Sigmoid colon (tissue), 7 donors: ENCODE measurements at places on chromosomes 1 and 21. TPM values are rescaled to one million over a fixed set of nuclear protein-coding genes. Genes with fewer than 3 reads are reported as not detected.

DNA sequence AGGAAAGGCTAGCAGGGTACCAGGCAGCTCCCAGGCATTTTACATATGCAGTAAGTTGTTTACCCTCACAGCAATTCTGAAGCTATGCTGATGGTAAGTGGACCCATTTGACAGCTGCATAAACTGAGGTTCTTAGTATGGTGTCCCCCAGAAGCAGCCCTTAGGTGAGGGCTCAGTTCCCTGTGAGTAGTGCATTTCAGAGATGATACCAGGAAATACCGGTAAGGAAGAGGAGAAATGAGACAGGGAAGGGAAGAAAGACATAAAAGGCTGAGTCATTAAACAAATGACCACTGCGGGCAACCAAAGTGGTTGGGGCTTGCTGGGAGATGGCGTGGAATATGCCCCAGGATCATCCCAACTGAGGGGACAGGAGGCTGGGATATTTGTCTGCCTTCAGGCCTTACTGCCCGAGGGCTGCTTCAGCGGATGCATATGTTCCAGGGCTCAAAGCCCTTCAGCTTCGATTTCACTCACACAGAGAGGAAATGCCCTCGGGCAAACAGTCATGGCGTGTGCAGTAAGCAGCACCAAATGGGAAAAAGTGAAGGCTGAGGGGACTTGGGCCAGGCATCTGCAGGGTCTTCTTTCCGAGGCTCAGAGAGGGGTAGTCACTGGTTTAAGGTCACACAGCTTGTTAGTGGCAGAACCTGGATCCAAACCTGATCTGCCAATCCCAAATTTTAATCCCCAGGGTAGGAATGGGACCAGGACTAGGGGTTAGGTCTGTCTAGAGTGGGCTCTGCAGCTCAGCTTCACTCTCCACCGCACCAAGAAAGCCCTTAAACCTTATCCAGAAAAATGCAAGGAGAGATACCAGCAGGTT, 133.7 kb upstream of the RUNX3 start:
- no peak for DNase-seq
- no peaks in the 10 kb centered on the region for H3K27me3 ChIP-seq
- H3K4me3 ChIP-seq: no peak overlapping the region
- no peaks in the 10 kb centered on the region for H3K4me1 ChIP-seq
- no peak overlapping the region for H3K27ac ChIP-seq

GRCh38 chr1:17763995-17764394, 8.9 kb downstream of the ACTL8 start:
- no peak overlapping the region for H3K27ac ChIP-seq
- H3K36me3 ChIP-seq: no peaks in the 10 kb centered on the region
- DNase-seq: no peak
- H3K4me1 ChIP-seq: peaks cover 10% of the 10 kb centered on the region

FCRL3 gene
- not detected for total RNA-seq

- no peaks in the 10 kb centered on the region for H3K27me3 ChIP-seq
- no peaks in the 10 kb centered on the region for H3K36me3 ChIP-seq
- peak overlapping the region; percentile 72 for H3K27ac ChIP-seq
- H3K4me1 ChIP-seq: no peaks in the 10 kb centered on the region
Observed at GRCh38 chr1:227549892-227550291, 13.5 kb upstream of the ZNF678 start.

PARP1 gene
- 150 TPM for total RNA-seq

MTARC2 gene
- 22.7 TPM for total RNA-seq

MPL gene
- total RNA-seq: not detected

GRCh38 chr1:82048596-82048995, 247.9 kb downstream of the ADGRL2 start:
- H3K27me3 ChIP-seq: no peaks in the 10 kb centered on the region
- H3K4me3 ChIP-seq: no peak overlapping the region
- H3K36me3 ChIP-seq: no peaks in the 10 kb centered on the region
- H3K4me1 ChIP-seq: no peaks in the 10 kb centered on the region

GRCh38 chr1:209238356-209238755, 345.2 kb upstream of the CAMK1G start:
- DNase-seq: no peak
- no peak overlapping the region for H3K4me3 ChIP-seq
- no peaks in the 10 kb centered on the region for H3K36me3 ChIP-seq
- H3K27ac ChIP-seq: no peak overlapping the region
- no peaks in the 10 kb centered on the region for H3K4me1 ChIP-seq

SYNC gene
- 26.7 TPM for total RNA-seq

CR1L gene
- total RNA-seq: not detected

DNA sequence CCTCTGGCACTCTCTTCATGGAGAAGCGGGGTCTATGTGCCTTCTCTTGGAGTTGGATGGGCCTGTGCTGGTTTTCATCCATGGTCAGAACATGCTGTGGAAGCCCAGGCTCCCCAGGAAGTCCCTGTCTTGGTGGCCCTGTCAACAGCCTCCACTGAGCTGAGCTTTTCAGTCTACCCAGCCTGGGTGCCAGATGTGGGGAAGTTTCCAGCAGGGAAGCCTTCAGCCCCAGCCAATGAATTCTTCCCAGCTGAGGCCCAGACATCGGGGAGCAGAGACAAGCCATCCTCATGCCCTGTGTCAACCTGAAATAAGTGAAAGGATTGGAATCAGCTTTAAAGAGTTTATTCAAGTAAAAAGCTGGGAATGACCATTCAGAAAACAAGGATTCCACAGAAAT, 75.1 kb upstream of the PGBD5 start:
- no peak overlapping the region for H3K27ac ChIP-seq
- H3K4me3 ChIP-seq: no peak overlapping the region
- H3K27me3 ChIP-seq: no peaks in the 10 kb centered on the region
- H3K36me3 ChIP-seq: no peaks in the 10 kb centered on the region
- no peaks in the 10 kb centered on the region for H3K4me1 ChIP-seq
- DNase-seq: no peak

DNA sequence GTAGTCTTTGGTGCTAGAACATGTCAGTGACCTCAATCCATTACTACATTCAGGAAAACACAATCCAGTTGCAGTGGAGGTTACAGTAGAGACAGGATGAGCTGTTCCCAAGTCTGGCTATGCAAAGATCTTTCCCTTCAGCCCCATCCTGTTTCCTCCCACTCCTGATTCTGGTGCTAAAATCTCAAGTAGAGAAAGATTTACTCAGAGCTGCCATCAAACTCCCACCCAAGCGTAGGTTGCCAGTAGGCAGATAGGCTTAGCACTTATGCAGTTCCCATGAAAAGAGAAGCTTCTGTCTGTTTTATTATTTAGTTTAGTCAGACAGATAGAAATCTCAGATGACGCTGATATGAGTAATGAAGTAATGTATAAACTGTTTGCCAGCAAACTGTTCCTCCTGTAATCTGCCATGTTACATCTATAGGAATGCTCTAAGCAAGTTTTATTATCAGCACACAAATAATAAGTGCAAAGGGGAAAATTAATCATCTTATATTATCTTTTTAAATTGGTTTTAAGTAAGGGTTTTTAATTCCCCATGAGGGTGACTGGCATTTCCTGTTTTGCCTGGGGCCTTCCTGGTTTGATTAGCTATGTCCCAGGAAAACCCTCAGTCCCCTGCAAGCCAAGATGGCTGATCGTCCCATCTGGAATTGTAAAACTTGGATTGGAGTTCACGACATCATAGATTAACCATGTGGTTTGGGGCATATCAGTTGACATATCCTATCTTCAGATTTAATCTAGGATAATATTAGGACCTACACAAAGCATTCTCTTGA, 188.3 kb upstream of the PALMD start:
- H3K27me3 ChIP-seq: no peaks in the 10 kb centered on the region
- no peaks in the 10 kb centered on the region for H3K4me1 ChIP-seq
- DNase-seq: no peak
- H3K36me3 ChIP-seq: no peaks in the 10 kb centered on the region
- no peak overlapping the region for H3K27ac ChIP-seq

RPTN gene
- total RNA-seq: not detected

DNA sequence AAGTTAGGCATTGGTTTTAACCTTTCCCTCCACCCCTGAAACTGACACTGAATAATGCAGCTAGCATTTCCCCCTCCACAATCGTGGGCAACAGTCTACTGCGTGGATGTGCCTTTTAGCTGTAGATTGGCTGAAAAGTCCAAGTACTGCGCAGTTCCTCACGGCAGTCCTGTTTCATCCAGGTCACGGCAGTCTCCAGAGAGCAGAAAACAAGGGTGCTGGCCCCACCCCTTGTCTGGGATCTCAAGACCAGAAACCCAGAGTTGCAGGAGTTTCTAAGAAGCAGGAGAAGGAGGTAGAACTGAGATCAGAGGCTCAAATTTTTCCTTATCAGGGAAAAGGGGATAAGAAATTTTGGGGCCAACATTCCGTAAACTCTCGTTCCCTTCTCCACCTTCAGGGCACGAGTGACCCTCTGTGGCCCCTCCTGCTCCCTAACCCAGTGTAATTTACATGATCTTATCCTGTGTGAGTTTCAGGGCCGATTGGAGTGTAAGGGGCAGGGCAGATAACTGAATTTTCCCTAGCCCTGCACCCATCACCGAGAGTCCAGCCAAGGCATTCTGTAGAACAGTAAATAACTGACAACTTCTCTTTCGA, 25.9 kb upstream of the PLA2G2C start:
- no peak overlapping the region for H3K27ac ChIP-seq
- H3K4me1 ChIP-seq: peaks cover 9% of the 10 kb centered on the region
- H3K36me3 ChIP-seq: no peaks in the 10 kb centered on the region
- no peaks in the 10 kb centered on the region for H3K27me3 ChIP-seq
- H3K4me3 ChIP-seq: no peak overlapping the region

- no peak for DNase-seq
- no peak overlapping the region for H3K4me3 ChIP-seq
- H3K4me1 ChIP-seq: no peaks in the 10 kb centered on the region
- no peak overlapping the region for H3K27ac ChIP-seq
Observed at GRCh38 chr1:169648187-169648586, 18.3 kb upstream of the SELP start.

HES2 gene
- not detected for total RNA-seq

- DNase-seq: no peak
- no peak overlapping the region for H3K4me3 ChIP-seq
- no peaks in the 10 kb centered on the region for H3K27me3 ChIP-seq
- peaks cover 10% of the 10 kb centered on the region for H3K4me1 ChIP-seq
- H3K27ac ChIP-seq: no peak overlapping the region
Observed at GRCh38 chr1:157399343-157399983, 152.9 kb downstream of the FCRL5 start.

- no peak overlapping the region for H3K4me3 ChIP-seq
- H3K27ac ChIP-seq: no peak overlapping the region
- peaks cover 5% of the 10 kb centered on the region for H3K27me3 ChIP-seq
- DNase-seq: peak; percentile 45
- H3K4me1 ChIP-seq: no peaks in the 10 kb centered on the region
Observed at GRCh38 chr1:3663999-3664699, 11.8 kb downstream of the TP73 start.

- H3K4me3 ChIP-seq: no peak overlapping the region
- no peak for DNase-seq
- H3K27ac ChIP-seq: peak overlapping the region; percentile 95
- H3K27me3 ChIP-seq: no peaks in the 10 kb centered on the region
- peaks cover 75% of the 10 kb centered on the region for H3K4me1 ChIP-seq
Observed at GRCh38 chr1:68221980-68222373, 10.3 kb downstream of the WLS start.

DNA sequence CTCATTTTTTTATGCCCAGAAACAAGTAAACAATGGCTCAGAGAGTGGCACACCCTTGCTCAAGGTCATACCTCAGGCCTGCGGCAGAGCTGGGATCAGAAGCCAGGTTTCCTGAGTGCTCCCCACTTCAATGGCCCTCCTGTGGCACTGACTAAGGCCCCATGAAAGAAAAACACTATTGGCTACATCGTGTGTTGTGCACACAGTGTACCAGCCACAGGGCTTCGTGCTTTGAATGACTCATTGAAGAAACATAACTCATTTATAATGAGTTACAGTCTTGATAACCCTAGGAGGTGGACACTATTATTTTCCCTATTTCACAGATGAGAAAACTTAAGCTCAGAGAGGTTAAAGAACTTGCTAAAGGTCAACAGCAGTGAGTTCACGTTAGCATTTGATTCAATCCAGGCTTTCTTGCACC, 91.2 kb downstream of the TRABD2B start:
- H3K36me3 ChIP-seq: no peaks in the 10 kb centered on the region
- DNase-seq: no peak
- no peak overlapping the region for H3K27ac ChIP-seq

GRCh38 chr21:34887105-34887442, 162.0 kb downstream of the RUNX1 start:
- peak overlapping the region; percentile 92 for H3K27ac ChIP-seq
- peaks cover 48% of the 10 kb centered on the region for H3K4me1 ChIP-seq
- DNase-seq: no peak

GRCh38 chr21:38958940-38959691, 153.4 kb downstream of the ETS2 start:
- no peaks in the 10 kb centered on the region for H3K27me3 ChIP-seq
- peak; percentile 83 for DNase-seq
- no peak overlapping the region for H3K4me3 ChIP-seq
- H3K27ac ChIP-seq: peak overlapping the region; percentile 59
- H3K4me1 ChIP-seq: peaks cover 17% of the 10 kb centered on the region
- no peaks in the 10 kb centered on the region for H3K36me3 ChIP-seq

GRCh38 chr1:7388488-7389185, 382.5 kb upstream of the VAMP3 start:
- H3K4me3 ChIP-seq: no peak overlapping the region
- H3K4me1 ChIP-seq: no peaks in the 10 kb centered on the region
- no peaks in the 10 kb centered on the region for H3K36me3 ChIP-seq
- DNase-seq: peak; percentile 71
- no peaks in the 10 kb centered on the region for H3K27me3 ChIP-seq
- H3K27ac ChIP-seq: peak overlapping the region; percentile 9

- no peak for DNase-seq
- peak overlapping the region; percentile 58 for H3K27ac ChIP-seq
- no peaks in the 10 kb centered on the region for H3K36me3 ChIP-seq
- H3K4me1 ChIP-seq: no peaks in the 10 kb centered on the region
- H3K27me3 ChIP-seq: no peaks in the 10 kb centered on the region
Observed at GRCh38 chr1:112462953-112463279, 45.8 kb upstream of the WNT2B start.

TMEM200B gene
- total RNA-seq: 30.0 TPM

GRCh38 chr1:17805869-17806684, 50.9 kb downstream of the ACTL8 start:
- no peak overlapping the region for H3K27ac ChIP-seq
- H3K4me1 ChIP-seq: no peaks in the 10 kb centered on the region
- peaks cover 3% of the 10 kb centered on the region for H3K27me3 ChIP-seq
- DNase-seq: no peak
- H3K36me3 ChIP-seq: no peaks in the 10 kb centered on the region

DNA sequence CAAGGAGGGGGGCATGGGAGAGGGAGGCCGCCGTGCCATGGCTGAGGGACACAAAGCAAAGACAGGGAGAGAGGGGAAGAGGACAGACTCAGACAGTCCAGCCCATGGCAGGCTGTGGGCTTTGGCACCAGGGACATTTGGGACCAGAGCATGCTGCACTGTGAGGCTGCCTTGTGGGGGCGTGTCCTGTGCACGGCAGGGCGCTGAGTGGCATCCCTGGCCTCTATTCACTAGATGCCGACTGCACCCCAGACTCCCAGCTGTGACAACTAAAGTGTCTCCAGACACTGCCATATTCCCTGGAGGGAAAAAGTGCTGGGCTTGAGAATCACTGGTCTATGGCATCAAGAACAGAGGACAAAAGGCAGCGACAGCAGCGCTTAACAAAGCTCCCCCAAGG, 18.6 kb upstream of the PRDM15 start:
- H3K36me3 ChIP-seq: peaks cover 20% of the 10 kb centered on the region
- no peaks in the 10 kb centered on the region for H3K27me3 ChIP-seq
- no peaks in the 10 kb centered on the region for H3K4me1 ChIP-seq
- no peak overlapping the region for H3K27ac ChIP-seq
- DNase-seq: peak; percentile 50
- H3K4me3 ChIP-seq: no peak overlapping the region

ARHGEF16 gene
- 0.41 TPM for total RNA-seq

MAN1A2 gene
- 36.8 TPM for total RNA-seq

GRCh38 chr1:103527331-103527730, 1.8 kb downstream of the RNPC3 start:
- H3K27ac ChIP-seq: no peak overlapping the region
- peaks cover 17% of the 10 kb centered on the region for H3K36me3 ChIP-seq
- H3K27me3 ChIP-seq: no peaks in the 10 kb centered on the region
- H3K4me3 ChIP-seq: no peak overlapping the region
